ENCODE measurements at places on chromosomes 5 and 9.

DNA sequence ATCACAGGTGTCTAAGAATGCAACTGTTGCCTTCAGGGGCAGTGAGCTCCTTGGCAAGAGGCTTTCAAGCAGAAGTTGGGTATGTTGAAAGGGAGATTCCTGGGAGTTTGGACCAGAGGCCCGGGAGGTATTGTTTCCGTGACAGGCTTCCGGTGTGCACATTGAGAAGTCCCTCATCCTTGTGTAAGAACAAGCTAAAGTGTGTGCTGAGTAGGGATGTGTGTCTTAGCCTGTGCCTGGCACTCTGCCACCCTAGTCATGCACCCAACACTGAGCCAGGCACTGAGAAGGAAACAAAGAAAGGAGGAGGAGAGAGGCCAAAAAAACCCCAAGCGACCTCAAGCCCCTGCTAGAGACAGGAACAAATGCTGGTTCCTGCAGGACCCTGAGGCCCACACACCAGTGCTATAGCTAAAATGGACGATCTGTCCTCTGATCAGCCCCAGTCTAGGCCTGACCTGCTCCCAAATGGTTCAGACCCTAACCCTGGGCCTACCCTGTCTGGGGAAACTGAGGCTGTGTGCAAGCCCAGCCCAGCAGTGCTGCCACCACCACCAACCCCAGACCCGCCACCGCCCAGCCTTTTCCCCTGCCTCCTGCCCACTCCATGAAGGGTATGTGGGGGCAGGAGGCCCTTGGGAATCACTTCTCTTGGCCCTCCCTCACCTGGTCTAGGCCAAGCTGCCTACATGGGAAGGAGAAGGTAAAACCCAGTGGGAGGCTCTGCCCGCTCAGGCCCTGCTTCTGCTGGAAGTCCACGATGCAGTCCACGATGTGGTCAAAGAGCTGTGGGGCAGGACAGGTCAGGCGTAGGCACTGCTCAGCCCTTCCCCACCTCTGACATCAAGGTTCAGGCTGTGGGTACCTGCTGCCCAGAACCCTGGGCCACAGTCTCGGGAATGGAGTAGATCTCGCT lies 12.6 kb downstream of the HK3 start:
- DNase-seq: no peak

GRCh38 chr9:124499216-124499615 lies 8.0 kb downstream of the NR5A1 start:
- no peak for DNase-seq

- DNase-seq: no peak
Measured at GRCh38 chr9:98488571-98489312, 220.0 kb downstream of the GABBR2 start.

DNA sequence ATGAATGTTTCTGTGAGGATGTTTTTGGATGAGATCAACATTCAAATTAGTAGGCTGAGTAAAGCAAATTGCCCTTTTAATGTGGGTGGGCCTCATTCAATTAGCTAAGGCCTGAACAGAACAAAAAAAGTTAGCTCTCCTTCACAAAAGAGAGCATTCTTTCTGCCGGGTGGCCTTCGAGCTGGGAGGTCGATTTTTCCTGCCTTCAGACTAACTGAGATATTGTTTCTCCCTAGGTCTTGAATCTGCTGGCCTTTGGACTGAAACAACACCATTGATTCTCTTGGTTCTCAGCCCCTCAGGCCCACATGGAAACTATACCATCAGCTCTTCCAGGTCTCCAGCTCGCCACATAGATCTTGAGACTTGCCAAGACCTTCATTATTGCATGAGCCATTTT lies 29.1 kb upstream of the FREM1 start:
- no peak for DNase-seq

GRCh38 chr9:115923903-115924668 lies 229.5 kb upstream of the PAPPA start:
- DNase-seq: no peak

- DNase-seq: peak; percentile 87
Measured at GRCh38 chr9:93566408-93567270, 9.7 kb upstream of the PHF2 start.

DNA sequence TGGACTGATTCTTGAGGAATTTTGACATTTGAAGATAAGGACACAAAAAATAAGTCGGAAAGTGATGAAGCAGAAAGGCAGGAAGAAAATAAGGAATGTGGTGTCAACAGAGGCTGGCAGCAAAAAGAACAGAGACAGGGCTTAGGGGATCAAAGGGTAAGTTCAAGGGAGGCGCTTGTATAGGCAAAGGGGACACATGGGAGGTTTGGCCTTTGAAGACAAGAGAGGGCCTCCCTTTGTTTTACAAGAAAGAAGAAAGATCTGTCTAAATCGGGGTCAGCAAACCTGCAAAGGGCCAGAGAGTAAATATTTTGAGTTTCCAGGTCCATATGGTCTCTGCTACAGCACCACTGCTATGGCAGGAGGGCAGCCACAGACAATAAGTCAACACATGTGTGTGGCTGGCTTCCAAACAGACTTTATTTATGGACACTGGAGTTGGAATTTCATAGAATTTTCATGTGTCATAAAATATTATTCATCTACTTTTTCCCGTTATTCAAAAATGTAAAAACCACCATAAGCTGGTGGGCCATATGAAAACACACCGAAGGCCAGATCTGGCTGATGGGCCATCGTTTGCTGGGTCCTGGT lies 112.0 kb upstream of the FBXL7 start:
- no peak for DNase-seq

DNA sequence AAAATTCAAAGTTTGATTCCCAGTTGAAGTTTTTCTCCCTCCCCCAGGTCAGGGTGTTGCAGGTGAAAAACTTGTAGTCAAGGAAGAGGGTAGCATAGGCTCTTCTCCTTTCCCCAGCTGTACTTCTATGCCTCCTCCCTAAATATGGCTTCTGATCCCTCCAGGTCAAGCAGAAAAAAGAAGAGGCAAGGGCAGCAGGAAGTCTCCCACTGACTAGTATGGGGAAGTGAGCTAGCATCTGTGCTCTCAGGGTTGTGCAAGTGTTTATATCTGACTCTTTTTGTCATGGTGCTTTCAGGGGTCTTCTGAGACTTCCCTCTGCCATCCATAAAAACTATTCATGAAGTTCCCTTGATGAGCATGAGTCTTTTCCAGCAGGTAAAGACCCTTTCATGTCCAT lies 76.0 kb downstream of the ATPSCKMT start:
- DNase-seq: no peak

DNA sequence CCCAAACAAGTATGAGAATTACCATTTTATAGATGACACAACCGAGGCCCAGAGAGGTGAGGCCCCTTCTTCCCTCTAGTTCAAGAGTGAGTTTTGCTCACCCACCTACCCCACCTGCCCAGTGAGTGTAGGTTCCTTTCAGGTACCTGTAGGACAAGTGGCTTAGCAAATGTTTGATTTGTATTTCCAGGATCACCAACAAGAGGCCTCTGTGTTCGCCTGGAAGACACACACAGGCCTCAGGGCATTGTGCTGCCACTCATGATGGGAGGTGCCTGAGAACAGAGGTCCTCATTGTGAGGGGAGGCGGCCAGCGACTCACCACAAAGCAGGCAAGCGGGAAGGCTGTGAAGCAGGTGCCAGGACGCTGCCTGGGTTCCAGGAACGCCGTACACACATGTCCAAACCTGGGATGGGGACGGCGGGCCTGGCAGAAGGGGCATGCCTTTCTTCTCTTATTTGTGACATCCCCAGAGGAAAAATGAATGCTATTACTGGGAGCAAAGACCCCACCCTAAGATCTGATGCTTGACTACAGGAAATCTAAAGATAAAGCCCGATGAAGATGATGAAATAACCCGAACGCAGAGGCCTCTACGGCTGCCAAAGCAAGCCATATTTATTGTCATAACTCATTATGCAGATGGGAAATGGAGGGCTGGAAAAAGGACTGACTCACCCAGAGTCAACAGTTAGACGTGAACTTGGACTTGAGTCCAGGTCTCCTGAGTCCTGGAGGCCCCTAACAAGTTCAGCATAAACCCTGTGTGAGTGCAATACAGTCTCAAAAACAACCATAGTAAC lies 60.2 kb upstream of the SLC25A51 start:
- DNase-seq: peak; percentile 40

DNA sequence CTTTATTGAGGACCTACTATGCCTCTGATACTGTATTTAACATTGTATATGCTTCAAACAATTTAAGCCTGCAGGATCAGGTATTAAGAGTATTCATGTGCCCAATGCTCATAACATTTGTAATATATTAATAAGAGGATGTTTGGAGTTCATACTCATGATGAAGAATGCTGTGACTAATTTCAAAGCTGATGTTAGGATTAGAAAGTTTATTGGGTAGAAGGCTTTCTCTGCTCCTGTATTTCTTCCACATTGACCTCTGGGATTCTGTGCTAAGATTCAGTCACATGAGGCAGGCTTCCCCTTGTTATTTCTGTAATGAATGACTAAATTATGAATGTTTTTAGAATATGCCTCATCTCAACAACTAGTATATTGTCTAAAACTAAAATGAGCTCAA lies 456.4 kb downstream of the NFIB start:
- no peak for DNase-seq

- DNase-seq: no peak
Measured at GRCh38 chr5:150573867-150574817, 66.2 kb downstream of the NDST1 start.

DNA sequence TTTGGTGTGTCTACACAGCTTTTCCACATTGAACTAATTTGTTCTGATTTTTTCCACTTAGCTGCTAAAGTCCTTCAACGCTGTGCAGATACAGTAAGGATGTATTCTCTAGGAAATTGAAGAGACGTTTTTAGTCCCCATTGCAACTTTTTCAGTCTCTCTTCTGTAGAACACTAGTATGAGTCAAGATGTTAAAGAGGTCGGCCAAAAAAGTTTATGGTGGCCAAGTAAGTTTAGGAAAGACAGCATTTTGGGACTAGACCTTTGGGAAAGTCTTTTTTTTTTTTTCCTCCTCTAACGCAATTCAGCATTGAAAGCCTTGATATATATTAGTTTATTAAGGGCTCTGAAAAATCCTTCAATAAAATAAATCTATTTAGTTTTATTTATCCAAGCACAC lies 243.5 kb upstream of the FBXL7 start:
- DNase-seq: peak; percentile 55

GRCh38 chr5:145818604-145819003 lies 16.5 kb downstream of the PRELID2 start:
- no peak for DNase-seq

GRCh38 chr9:18014556-18014955 lies 435.7 kb downstream of the SH3GL2 start:
- DNase-seq: no peak

- no peak for DNase-seq
Measured at GRCh38 chr5:158546748-158547147, 553.0 kb downstream of the EBF1 start.

DNA sequence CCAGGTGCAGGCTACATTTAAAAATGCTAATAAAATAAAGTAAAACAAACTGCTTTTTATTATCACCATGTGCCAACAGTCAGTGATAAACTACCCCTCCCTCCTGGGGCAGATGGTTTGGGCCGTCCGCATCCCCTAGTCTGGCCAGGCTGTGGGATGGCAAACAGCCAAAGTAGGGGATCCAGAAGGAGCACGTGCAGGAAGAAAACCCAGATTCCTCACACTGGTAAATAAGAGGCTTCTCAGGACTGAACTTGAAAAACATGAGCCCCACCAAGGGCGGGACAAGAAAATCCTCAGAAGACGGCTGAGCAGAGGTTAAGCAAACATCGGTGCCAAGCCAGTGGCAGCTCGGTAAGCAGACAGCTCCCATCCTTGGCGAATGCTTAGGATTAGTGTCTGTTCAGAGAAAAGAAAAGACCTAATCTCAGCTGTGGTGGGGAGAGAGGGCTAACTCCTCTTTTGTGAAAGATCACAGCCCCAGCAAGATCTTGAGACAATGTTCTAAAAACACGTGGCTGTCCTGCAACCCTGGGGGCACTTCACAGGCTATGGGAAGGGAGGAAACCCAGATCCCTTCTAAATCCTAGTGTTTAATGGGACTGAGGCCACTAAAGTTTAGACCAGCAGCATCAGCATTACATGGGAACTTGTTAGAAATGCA lies 46.5 kb upstream of the GDNF start:
- DNase-seq: no peak

- no peak for DNase-seq
Measured at GRCh38 chr5:14925326-14925725, 53.7 kb upstream of the ANKH start.

DNA sequence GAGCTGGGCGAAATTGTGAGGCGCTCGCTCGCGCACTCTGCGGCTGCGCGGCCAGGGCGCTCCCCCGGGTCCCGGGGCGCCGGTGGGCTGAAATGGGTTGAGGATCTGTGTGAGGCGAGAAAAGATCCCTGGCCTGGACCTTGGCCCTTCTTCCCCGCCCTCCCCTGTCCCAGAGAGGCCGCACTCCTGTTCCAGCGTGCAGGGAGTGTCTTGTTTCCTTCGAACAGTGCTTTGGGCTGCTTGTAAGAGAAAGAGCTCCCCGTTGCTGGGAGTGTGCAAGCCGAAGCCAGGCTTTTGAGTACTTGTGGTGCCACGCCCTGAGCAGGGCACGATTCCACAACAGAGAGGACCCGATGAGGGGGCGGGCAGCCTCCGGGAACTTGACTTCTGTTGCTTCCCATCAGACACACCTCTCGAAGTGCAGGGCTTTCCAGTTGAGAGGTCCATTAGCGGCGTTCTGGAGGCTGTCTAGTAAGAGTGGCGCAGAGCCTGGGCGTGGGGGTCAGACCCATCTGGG lies 535 bp downstream of the DOLPP1 start:
- DNase-seq: no peak

GRCh38 chr5:59503220-59503619 lies 390.3 kb downstream of the PDE4D start:
- no peak for DNase-seq

DNA sequence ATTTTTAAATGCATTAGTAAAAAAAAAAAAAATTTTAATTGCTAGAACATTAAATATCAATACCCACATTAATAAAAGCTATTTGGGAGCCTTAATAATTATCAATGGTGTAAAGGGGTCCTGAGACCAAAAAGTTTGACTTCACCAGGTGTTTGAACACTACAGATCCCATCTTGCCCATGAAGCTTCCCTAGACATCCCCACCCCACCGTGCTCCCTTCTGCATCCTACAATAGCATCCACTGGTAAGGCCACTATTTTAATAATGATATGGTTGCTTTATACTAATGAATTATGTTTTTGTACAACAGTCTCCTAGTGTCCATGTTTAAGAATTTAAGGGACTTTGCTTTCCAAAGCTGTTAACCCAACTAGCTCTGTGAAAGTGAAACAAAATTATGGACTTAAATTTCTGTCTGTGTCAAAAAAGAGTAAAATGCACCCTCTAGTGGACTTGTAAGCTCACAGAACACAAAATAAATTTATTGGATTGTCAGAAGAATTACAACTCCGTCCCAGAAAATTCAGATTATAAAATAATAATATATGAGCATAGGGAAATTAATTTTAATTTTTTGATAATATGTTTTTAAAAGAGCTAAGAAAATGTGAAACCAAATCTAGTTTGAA lies 76.0 kb downstream of the ARL15 start:
- no peak for DNase-seq

DNA sequence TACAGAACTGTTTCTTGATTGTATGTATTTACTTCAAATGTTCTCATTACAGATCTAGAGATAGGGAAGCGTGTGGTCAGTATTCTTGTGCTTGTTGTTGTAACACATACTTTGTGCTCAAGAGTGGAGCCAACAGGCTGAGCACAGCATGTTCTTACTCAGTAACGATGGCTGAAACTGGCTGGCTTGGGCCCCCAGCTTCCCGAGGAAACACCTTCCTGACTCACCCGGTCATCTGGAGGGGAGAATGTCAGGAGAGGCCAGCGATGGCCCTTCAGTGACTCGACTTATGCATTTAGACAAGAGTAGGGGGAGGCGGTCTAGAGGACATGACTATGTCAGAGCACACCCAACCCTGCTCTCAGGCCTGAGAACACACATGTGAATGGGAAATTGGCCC lies 25.6 kb downstream of the ZNF474 start:
- DNase-seq: no peak

- DNase-seq: no peak
Measured at GRCh38 chr5:64110222-64110621, 55.4 kb upstream of the RNF180 start.
